ENCODE measurements at places on chromosomes 12 and 14.

GRCh38 chr12:52436000-52436827 is 2.0 kb upstream of the KRT75 start:
- no peak for DNase-seq

DNA sequence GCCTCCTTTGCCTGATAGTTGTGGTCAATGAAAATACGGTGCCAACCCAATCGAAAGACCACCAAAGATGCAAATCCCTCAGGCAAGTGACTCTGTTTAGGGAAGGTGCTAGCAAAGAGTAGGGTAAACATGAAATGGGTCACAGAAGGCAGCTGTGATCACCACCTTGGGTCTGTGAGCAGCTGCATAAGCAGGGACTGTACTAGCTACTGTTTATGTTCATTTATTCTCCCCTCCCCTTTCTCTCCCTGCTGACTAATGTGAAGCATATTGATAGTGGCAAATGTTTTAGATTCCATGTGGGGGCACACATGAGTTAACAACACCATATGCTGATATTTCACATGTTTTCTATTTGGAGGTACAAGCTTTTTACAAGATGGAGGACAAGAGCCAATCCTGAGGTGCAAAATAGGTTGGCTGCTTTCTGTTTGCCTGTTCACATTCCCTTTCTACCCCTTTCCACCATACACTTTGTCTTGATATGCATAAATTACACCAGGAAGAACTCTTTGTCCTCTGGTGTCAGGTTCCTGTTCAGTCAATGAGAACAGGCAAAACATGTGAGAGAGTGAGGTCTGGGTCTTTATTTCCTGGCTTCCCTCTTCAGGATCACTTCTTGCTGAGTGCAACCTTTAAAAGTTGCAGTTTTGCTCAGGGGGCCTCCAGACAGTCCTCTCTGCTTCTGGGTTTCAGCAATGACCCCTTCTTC is 71.1 kb downstream of the AVPR1A start:
- no peak for DNase-seq

DNA sequence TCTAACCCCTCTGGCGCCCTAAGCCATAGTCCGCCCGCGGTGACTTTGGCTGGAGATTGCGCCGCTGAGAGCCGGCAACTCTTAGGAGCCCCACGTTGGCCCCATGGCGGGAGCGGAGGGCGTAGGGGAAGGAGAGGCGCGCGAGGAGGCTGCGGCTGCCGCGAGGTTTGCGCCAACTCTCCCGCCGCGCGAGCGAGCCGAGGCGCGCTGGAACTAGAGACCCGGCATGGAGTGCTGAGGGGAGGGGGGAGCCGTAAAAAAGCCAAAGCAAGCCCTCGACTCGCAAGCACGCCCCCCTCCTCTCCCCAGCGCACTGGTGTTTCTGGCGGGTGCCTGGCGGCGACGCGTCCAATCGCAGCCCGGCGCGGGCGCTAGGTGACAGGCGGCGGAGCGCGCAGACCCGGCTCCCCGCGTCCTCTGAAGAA is at the start of gene SYT10:
SYT10 (minus strand) TSS at position 233 of the 425 bp plus-strand sequence. CDS start 297 bp downstream, outside the sequence.
- no peak for DNase-seq

- DNase-seq = no peak
These were observed 36.5 kb upstream of the CERS5 start for GRCh38 chr12:50203691-50204090.

DNA sequence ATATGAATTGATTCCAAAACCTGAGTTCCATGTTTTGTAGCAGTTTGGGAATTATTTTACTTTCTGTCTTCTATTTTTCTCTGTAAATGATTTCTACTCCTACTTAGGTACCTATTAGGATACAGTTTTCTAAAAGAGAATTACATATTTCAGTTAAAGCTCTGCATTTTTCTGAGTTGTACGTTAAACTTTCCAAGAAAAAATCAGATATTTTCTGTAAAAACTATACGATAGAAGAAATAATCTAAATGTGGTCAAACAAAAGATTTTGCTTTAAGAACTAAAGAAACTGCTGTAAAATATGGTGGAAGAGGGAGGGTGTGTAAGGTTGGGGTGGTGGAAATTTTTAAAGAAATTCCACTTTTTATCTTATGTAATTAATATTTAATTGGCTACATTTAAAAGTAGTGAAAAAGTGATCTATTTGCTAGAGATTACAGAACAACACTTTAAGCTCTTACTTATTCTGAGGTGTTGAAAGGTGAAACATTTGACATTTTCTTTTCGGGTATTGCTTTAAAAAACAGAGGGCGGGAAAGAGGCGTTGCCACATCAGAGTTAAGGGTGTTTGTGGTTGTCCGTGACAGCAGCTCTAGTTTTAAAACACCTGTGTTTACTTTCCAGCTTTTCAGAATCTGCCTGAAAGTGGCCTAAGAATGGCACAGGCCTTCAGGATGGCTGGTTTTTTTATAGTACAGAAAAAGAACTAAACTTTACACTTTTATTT is 187.3 kb downstream of the MIPOL1 start:
- no peak for DNase-seq

DNA sequence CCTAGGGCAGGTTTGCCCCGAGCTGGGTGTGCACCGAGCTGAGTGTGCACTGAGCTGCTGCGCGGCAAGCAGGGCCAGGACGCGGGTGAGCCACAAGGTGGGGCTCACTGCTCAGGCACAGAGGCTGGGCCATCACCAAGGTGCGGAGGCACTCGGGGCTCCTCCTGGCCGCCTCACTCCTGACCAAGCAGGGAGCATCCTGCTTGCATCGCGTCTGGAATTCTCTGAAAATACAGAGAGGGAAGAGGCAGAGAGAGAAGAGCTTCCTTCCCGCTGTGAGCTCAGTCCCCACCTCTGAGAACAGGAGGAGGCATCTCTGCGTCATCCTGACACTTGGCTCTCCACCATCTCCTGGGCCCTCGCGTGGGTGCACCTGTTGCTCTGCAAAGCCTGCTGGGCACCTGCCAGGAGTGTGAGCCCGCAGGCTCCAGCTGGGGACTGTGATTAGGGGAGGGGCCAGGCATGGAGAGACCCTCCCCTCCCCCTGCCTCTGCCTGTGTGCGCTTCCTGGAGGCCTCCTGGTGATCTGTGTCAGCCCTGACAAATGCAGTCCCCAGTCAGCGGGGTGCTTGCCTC is 116.3 kb downstream of the GLT1D1 start:
- peak; percentile 18 for DNase-seq

- peak; percentile 42 for DNase-seq
These were observed 27.0 kb downstream of the SENP1 start for GRCh38 chr12:48078901-48079300.

DNA sequence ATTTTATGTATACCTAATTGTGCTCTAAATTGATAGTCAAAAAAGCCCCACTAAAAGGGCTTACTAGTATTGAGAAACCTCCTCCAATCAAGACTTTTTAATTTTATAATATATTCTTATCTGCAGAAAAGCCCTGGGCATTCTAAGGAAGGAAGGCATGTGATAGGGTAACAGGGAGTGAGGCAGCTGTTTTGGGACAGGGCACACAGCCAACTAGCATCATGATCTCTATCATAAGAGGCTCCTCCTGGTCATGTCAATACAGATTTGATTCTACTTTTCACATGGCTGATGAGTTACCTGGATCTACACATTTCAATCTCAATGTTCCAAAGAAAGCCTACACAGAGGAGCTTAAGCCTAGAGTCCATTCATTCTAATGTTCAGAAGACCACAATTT is 9.1 kb downstream of the ADAM20 start:
- no peak for DNase-seq

DNA sequence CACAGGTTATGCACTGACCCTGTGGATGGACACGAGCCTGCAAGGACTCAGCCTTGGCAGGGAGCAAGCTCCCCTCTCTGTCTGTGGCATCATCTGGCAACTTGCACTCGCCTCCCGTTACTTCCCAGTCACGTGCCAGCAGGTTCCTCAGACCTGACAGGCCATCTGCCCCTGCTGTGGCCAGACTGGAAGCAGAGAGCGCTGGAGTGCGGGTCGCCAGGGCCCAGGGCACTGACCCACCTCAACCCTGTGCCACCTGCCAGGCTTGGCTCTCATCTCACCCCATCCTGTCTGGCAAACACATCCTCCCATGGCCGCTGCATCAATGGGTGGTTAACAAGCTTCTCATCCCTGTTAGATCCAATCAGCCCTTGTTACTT is 28.4 kb downstream of the SLC6A12 start:
- no peak for DNase-seq

GRCh38 chr12:54716261-54716660 is 68.1 kb upstream of the DCD start:
- no peak for DNase-seq

DNA sequence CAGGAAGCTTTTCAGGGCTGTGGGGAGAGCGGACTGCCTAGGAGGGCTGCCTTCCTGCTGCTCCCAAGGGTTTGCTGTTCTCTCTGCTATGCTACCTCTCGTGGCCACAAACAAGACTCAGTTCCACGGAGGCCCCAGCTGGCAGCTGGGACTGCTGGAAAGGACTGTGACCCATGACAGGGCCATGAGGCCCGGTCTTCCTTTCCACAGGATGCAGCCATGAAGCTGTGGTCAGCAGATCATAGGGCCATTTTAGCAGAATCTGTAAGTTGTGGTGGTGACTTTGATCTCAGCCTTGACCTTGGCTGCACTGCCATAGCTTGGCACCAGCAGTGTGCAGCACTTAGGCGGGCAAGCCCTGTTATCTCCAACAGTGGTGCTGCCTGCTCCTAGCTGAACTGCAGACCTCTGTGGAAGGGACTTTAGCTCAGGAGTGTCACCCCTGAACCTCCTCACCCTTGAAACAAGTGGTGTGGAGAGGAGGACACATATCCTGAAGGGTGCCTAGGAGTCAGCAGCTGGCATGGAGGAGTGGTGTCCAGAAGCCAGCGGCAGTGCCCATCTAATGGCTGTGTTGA is 12.3 kb downstream of the KRT80 start:
- no peak for DNase-seq

GRCh38 chr12:75764091-75764841 is 252.9 kb upstream of the KRR1 start:
- no peak for DNase-seq

DNA sequence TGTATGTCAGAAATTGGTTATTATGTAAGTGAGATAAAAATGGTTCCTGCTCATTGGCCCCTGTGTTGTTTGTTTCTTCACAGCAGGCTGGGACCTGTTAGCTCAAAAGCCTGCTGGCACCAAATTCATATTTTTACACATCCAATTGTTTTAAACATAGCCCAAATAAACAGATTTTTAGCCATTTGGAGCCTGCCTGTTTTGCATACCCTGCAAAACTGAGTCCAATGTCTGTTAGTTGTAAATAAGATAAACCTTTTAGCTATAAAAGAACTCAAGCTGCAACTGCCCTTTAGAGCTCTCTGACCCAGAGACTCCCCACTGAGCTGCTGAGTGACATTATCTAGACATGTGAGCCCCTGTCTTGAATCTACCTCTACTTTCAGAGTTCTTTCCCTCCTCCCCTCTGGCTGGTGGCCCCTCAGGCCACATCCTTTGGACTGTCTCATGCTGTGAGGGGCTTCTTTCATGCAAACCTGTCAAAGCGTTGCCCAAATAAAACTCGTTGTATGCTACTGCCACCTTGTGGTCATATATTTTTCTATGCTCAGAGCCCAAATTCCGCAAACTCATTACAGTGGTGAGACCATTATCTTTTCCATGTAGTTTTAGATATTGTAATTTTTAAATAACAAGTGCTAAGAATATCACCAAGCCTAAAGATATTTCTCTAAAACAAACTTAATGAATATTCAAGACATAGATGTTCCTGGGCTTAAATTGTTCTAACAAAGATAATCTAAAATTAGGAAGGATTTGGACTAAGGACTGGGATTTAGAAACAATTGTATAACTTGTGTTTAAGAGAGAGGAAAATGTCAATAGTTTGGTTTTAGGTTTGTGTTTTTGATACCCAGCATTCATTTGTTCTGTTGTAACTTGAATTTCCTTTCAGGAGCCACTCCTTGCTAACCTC is 337.9 kb downstream of the AACS start:
- DNase-seq = peak; percentile 31

DNA sequence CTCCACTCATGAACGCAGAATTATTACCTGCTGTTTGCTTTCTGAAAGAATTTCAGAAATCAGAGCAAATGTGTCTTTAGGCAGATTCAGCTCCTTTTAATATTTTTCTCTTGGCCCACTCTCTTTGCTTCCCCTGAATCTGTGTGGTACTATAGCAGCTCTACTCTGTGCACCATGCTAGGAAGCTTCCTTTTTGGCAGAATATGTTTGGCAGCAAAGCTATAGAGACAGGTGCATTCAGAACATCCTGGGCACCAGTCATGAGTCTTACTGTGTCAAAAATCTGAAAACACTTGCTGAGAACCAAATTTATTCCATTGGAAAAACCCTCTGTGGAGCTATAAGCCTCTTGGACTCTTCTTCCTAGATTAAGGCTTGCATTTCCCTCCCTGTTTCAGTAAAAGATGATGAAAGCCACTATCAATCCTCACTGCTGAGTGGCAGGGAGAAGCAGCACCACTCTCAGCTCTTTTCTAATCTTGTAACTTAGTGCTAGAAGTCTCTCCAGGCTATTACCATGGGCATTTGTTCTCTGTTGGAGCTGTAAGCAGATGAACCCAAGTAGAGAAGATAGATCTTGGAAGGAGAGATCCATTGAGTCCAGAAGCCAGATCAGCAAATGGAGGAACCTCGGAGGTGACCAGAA is 18.2 kb downstream of the CIPC start:
- DNase-seq = no peak

- DNase-seq = no peak
These were observed 278.2 kb upstream of the SFSWAP start for GRCh38 chr12:131432532-131433260.

DNA sequence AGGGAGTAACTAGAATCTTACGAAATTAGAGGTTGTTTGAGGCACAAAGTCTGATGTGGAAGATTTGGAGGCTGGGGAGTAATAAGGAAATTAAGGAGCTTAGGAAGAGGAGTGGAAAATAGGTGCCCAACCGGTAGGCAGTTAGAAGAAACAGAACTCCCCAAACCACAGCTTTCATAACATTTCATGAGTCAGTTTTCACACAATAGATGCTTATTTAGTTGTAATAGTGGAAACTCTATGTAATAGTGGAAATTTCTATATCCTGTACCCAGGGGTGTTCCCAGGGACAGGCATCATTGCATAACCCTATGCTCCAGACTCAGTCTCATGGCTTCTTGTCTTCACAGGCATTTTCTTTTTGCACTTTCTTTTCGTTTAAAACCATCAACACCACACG is 8.3 kb downstream of the C3AR1 start:
- DNase-seq = no peak

- no peak for DNase-seq
These were observed 8.3 kb downstream of the NDRG2 start for GRCh38 chr14:21016413-21017190.

- no peak for DNase-seq
These were observed 36.9 kb downstream of the BCL11B start for GRCh38 chr14:99234961-99235571.

- no peak for DNase-seq
These were observed 116.6 kb upstream of the C14orf180 start for GRCh38 chr14:104462651-104463630.

- DNase-seq = no peak
These were observed 91.6 kb upstream of the PAWR start for GRCh38 chr12:79782172-79782900.
